ENCODE measurements at places on chromosomes 16 and 17.
A peak's percentile ranks its signal among the peaks of the same experiment; 100 is the strongest.

DNA sequence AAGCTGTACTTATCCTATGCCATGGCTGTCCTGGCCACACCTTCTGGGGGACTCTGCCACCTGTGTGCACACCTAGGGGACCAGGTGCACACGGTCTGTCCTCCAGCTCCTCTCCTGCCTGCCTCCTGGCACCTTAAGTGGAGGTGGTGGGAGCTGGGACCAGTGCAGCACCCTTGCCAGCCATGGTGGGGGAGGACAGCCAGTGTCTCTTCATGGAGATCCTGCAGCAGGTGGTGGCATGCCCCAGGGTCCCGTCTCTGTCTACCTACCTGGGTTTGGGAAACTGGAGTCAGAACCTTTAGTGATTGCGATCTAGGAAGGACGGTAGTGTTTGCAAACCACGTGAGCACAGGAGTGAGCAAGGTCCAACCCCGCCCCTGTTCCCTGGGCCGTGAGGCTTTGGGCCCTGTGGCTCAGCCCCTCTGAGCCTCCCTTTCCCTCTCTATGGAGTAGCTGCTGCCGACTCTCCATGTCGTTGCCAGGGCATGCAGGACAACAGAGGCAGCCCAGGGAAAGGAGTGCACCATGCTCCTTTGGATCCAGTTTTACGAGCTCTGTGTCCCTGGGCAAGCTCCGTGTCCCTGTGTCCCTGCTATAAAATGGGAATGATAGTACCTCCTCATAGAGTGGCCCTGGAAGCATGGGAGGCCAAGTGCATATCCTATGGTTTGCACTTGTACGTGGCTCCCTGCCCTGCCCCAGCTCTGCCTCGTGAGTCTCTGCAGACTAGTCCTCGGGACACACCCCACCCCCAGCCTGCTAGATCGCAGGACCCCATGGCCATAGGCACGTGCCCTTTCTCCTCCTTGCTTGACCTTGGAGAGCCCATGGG, 7.1 kb downstream of the ADGRG1 start:
- no peak for DNase-seq

DNA sequence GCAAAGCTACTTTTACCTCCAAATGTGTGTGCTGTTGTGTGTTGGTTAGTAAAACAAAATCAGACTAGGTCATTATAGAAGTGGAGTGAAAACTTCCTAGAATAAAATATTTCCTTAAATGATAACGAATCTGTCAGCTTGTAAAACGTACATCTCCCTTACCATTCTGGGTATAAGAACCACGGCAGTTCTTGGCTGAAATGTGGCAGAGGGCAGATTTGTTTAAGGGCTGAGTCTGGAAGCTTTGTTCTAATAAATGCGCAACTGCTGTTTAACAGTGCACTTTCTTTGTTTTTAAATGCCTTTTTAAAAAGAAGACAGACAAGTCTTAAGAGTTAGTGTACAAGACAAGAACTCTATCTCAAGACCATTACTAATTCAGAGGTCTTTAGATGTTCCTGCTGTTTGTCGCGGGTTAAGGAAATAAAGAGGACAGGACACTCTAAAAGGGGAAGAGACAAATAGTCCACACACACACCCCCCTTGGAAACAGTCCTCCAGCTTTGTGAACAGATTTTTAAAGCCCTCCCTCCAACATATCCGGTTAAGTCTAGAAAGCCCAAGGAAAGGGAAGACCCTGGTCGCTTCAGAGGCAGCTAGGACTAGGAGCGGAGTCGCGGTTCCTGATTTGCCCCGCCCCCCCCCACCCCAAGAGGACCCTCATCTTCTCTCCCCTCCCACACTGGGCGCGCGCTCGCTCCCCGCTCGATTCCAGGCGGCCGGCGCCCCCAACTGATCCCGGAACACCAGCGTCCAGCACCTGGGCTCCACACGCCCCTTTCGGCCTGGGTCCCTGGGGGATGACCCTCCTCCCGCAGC, 658 bp downstream of the SYNRG start:
- DNase-seq, result peak; percentile 13

DNA sequence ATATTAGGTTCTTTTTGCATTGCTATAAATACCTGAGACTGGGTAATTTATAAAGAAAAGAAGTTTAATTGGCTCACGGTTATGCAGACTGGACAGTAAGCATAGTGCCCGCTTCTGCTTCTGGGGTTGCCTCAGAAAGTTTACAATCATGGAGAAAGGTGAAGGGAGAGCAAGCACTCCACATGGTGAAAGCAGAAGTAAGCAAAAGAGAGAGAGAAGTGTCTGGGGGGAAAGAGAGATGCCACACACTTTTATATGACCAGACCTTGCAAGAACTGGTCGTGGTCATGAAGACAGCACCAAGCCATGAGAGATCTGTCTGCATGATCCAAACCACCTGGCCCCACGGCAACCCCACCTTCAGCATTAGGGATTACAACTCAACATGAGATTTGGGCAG, 45.4 kb downstream of the KCNJ16 start:
- DNase-seq, result no peak

DNA sequence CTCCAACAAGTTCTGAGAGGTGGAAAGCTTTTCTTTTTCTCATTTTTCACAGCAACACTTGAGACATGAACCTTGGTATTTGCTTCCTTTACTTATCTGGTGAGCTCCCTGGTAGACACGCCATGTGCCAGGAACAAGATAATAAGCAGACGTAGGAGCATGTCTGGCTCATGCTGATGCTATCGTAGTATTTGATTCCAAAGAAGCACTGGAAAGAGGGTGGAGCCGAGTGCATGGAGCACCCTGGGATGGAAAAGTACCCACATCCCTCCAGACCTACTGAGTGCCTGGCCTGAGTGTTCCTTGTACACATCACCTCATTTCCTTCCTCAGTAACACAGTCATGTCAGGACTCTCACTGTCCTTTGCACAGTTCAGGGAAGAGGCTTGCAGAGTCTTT, 231.0 kb downstream of the CBLN1 start:
- DNase-seq, result no peak

DNA sequence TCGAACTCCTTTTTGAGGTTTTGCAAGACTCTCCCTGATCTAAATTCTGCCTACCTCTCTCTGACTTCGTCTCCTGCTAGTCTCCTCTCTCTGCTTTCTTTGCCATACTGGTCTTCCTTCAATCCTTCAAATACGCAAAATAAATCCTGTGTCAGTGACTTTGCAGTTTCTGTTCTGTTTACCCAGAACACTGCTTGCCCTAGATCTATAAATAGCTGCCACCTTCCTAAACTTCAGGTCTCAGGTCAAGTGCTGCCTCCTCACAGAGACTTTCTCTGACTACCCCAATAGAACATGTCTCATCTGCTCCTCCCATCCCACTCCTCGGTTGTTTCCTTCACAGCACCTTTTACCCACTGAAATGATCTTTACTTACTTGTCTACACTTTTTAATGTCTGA, 78.9 kb downstream of the TRIM37 start:
- DNase-seq, result no peak

DNA sequence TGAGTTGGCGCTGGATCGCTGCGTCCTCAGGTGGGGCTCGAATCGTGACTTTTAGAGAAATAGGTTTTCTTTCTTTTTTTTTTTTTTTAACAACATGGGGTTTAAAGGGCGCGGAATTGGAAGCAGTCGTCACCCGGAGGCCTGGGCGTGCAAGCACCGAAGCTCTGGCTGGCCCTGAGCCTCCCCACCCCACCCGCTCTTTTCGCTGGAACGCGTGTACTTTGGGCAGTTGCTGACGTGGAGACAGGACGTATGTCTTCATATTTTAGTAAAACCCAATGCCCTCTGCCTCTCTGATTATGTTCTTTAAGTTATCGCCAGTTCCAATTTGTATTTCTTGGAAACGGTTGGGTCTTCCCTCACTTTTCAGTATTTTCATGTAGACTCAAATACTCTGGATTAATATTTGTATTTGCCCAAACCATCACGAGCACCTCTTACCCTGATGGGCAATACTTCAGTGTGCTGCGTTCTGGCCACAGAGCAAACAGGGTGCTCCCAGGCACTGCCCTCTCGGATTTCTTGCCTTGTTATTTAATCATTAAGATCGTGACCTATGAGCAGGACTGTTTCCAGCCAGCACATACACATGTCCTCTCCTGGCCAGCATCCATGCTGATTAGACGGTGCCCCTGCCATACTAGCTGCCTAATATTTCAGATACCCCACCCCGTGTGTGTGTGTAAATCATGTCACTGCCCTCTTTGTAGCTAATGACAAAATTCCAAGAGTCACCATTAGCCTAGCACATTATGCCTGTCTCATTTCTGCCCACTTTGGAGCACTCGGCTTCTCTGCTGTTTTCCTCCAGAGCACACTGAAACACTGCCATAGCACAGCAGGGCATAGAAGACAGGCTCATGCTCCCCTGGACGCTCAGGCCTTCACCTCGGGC, 805 bp upstream of the C16orf95 start:
- DNase-seq, result no peak

DNA sequence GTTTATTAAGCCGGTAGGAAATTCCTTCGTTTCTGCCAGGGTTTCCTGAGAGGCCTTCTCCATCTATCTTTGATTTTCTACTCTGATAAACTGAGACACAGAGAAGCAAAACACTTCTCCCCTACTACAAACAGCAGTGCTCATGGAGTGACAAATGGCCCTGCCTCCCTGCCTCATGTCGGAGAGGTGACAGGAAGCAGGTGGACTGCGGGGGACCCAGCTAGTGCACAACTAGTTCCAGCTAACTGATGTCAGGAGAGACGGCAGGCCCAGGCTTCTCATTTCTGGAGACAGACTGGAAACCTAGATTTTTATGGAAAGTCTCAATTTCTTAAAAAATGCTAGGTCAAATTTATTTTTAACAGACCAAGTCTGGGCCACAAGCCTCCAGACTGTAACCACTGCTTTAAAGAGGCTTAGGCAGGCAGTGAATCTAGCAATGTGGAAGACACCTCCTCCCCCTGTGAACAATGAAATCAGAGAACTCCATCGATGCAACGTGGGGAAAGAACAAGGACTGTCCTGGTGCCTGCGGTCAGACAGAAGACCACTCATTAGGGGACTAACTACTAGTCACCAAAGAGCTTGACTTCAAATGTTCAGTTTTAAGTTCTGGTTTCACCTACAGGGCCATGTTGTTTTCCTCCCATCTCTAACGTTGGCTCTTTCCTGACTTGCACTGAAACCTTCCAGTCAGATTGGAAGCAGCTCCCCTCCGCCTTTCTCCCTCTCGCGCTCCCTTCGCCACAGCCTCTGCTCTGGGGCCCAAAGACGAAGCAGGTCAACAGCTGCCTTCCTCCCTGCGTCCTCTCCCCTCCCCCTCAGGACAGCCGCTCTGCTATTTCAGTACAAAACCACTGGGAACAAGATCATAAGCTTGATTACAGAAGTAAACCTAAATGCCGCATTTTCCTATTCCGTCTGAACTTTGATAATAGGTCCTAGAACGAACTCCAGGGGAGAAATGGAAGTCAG, 17.6 kb downstream of the GTF3C1 start:
- no peak for DNase-seq

DNA sequence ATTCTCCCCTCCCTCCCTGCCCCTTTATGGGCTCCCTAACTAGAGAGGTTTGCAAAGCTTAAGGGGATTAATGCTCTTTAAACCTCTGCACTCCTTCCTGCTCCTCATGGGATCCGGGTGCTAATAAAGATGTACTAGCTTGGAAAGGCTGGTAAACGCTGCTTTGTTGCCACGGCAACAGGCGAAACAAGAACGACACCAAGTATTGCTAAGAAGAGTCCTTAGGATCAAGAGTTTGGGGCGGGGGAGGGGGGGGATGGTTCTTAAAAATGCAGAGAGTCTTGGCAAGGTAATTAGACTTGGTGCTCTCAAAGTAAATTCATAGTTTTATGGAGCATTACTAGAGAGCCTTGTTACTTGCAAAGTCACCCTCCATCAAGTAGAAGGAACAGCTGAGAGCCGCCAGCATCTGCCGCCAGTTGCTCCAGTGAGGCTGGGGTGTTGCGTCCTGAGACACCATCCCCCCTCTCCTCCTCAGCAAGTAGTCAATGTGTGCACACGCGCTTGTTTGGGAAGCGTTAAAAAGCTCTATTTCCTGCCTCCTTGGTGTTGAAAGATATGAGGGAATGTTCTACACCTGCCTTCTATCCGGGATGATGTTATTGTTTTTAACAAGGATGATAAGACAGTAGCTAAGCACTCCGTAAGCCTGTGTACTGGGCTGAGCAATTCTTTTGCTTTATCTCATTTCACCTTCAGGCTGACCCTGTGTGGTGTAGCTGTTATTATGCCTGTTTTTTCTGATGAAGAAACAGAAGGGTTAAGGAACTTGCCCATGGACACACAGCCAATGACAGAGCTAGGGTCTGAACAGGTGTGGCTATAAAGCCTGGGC, 190.9 kb downstream of the CCDC182 start:
- no peak for DNase-seq

- DNase-seq, result peak; percentile 54
Observed at GRCh38 chr16:10964891-10965326, 20.5 kb downstream of the CLEC16A start.

- DNase-seq, result no peak
Observed at GRCh38 chr17:42023524-42024349, 3.8 kb downstream of the NKIRAS2 start.

- peak; percentile 17 for DNase-seq
Observed at GRCh38 chr17:59154292-59154720, 680 bp downstream of the SKA2 start.

- no peak for DNase-seq
Observed at GRCh38 chr16:11734653-11735043, 8.0 kb downstream of the TXNDC11 start.

- no peak for DNase-seq
Observed at GRCh38 chr16:3850544-3850899, 30.0 kb downstream of the CREBBP start.

GRCh38 chr16:72744076-72744793, 303.7 kb downstream of the ZFHX3 start:
- DNase-seq, result no peak

GRCh38 chr16:68823401-68824135, 19.8 kb upstream of the TANGO6 start:
- no peak for DNase-seq

DNA sequence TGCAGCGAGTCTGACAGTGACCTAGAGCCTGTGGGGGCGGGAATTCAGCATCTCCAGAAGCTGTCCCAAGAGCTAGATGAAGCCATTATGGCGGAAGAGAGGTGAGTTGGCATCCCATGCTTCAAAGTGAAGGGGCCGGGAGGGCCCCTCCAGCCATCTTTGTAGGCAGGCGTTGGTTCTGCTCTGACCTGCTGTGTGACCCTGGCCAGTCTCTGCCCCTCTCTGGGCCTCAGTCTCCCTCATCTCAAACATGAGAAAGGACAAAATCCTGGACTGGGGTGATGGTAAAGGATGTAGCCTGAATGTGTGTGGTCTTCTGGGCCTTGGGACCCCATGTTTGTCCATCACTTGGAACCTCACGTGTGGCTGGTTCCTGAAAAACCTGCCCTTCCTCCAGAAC, 5.1 kb downstream of the PIMREG start:
- DNase-seq, result no peak

DNA sequence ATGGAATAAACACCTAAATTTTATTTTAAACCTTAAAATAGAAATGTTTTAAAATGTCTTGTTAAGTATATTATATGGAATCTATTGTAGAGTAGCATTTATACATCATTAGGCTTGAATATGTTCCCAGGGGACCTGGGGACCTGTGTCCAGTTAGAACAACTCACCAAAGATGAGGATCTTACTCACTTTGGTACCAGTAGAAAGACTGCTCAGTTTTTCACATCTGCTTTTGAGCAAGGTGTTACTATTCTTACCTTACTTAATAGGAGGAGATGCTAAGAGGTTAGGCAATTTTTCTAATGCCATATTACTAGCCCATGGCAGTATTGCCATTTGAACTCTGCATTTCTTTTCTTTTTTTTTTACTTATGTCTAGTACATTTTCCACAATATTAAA, 14.7 kb downstream of the STXBP4 start:
- no peak for DNase-seq
